ENCODE measurements at places on chromosomes 3 and 15. TPM values are rescaled to one million over a fixed set of nuclear protein-coding genes. Genes with fewer than 3 reads are reported as not detected.

The PDIA3 gene
- polyA plus RNA-seq: 143 TPM

The RAD51 gene
- 8.4 TPM for polyA plus RNA-seq

The DPPA2 gene
- not detected for polyA plus RNA-seq

The FBLN2 gene
- 0.45 TPM for polyA plus RNA-seq

The EFHB gene
- polyA plus RNA-seq: 0.45 TPM

The SYNPR gene
- polyA plus RNA-seq: not detected

The CRABP1 gene
- polyA plus RNA-seq: 16.0 TPM

The DISP2 gene
- 2.2 TPM for polyA plus RNA-seq

The HAUS2 gene
- polyA plus RNA-seq: 5.4 TPM

The NRG4 gene
- polyA plus RNA-seq: 0.21 TPM

The BCHE gene
- polyA plus RNA-seq: 3.0 TPM

The SLC9C1 gene
- polyA plus RNA-seq: not detected

The IRAK2 gene
- polyA plus RNA-seq: 1.2 TPM

The DVL3 gene
- 69.6 TPM for polyA plus RNA-seq

The CELF6 gene
- polyA plus RNA-seq: 10.9 TPM

The GOLGA8J gene
- polyA plus RNA-seq: 0.27 TPM

The RAP2B gene
- 4.3 TPM for polyA plus RNA-seq

The C3orf80 gene
- 0.86 TPM for polyA plus RNA-seq

The SLC12A1 gene
- polyA plus RNA-seq: not detected

The FOXB1 gene
- polyA plus RNA-seq: 0.01 TPM

The PLA2G4E gene
- not detected for polyA plus RNA-seq

The PLSCR5 gene
- polyA plus RNA-seq: not detected

The PSTPIP1 gene
- polyA plus RNA-seq: 4.1 TPM

The CCR1 gene
- polyA plus RNA-seq: 1.6 TPM

The CLRN1 gene
- 3.6 TPM for polyA plus RNA-seq

The CLDN11 gene
- polyA plus RNA-seq: 0.45 TPM

The TTLL13 gene
- 0.07 TPM for polyA plus RNA-seq

The RAD18 gene
- polyA plus RNA-seq: 5.5 TPM

The LINGO1 gene
- polyA plus RNA-seq: 4.5 TPM

The ZCWPW2 gene
- polyA plus RNA-seq: 0.90 TPM

The MAN2C1 gene
- polyA plus RNA-seq: 175 TPM

The GPR160 gene
- polyA plus RNA-seq: 48.6 TPM

The NR1I2 gene
- polyA plus RNA-seq: 85.7 TPM

The MLF1 gene
- 2.4 TPM for polyA plus RNA-seq

The EFCAB12 gene
- 0.89 TPM for polyA plus RNA-seq

The ASB14 gene
- not detected for polyA plus RNA-seq

The NDUFAF3 gene
- 82.4 TPM for polyA plus RNA-seq

The HCN4 gene
- polyA plus RNA-seq: 0.27 TPM

The EXOSC7 gene
- 21.9 TPM for polyA plus RNA-seq

The NANOGP8 gene
- not detected for polyA plus RNA-seq

The NR2E3 gene
- polyA plus RNA-seq: 0.89 TPM

The PARP14 gene
- 27.3 TPM for polyA plus RNA-seq

The MUSTN1 gene
- 32.3 TPM for polyA plus RNA-seq

The CACNA1D gene
- polyA plus RNA-seq: 2.2 TPM
